ENCODE measurements at places on chromosomes 6 and 20.
A peak's percentile ranks its signal among the peaks of the same experiment; 100 is the strongest.

- DNase-seq = no peak
Observed at GRCh38 chr20:21900431-21900830, 195.0 kb downstream of the PAX1 start.

DNA sequence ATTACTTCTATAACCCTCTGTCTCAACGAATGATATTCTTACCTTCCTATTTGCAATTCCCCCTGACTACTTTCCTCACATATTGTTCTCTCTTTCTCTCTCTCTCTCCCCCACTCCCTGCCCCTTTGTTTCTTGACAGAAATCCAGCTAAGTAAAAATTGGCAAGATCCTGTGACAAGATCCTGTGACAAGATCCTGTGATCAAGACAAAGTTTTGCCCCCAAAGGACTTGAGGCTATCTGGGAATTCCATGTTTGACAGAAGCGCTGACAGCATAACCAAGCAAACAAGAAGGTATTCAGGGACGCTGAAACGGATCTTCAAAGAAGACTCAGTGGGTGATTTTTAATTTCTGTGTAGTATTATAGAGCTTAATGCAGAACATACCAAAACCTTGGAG lies 5.5 kb upstream of the HBS1L start:
- no peak for DNase-seq

DNA sequence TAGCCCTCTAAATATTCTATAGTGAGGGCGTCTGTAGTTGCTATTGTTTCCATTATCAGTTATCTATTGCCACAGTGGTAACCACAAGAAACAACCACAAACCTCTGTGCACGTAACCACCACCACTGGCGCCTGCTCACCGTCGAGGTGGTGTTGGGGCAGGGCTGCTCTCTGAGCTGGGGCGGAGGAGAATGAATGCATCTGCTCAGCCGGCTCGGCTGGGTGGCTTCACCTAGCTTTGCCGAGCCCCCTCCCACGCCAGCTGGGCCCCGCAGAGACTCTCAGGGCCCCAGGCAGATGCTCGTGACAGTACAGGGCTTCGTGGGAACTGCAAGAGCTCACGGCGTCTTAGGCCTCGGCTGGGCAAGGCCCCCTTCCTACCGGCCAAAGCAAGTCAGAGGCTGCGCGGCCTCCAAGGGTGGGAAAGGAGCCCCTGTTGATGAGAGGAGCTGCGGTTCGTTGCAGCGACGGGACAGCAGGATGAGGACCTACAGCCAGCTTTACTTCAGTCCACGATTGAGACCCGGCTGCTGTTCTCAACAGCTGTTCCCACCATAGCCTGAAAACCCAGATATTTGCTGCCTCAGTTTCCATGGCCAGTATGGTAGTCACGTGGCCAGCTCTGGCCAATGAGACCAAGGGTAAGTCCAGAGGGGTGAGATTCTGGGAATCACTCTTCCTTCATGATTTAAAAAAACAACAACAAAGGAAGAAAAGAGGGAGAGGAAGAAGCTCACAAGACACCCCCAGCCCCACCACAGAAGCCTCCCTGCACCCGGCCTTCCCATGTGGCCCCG lies 120.2 kb upstream of the AFDN start:
- no peak for DNase-seq

- no peak for DNase-seq
Observed at GRCh38 chr6:70289299-70289698, 13.6 kb downstream of the COL9A1 start.

GRCh38 chr20:61816606-61817460 lies 248.8 kb downstream of the TAF4 start:
- no peak for DNase-seq

- DNase-seq = no peak
Observed at GRCh38 chr6:114135363-114135971, 164.5 kb upstream of the HDAC2 start.

DNA sequence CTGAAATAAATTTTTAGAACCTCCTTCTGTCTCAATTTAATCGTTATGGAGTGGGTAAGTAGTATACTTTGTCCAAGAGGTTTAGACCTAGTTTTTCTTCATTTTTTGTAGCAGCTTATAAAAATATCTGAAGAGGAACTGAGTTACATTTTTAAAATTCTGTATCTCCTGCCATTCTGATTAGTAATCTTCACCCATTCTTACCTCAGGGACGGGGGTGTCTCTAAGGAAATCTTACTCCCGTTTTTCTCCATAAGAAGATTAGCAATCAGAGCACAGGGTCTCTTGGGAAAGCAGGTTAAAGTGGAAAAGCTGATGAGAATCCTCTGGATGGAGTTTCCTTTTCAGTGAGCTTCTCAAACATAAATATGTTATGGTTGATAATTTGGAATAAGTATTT lies 259.3 kb upstream of the FAM83B start:
- no peak for DNase-seq

DNA sequence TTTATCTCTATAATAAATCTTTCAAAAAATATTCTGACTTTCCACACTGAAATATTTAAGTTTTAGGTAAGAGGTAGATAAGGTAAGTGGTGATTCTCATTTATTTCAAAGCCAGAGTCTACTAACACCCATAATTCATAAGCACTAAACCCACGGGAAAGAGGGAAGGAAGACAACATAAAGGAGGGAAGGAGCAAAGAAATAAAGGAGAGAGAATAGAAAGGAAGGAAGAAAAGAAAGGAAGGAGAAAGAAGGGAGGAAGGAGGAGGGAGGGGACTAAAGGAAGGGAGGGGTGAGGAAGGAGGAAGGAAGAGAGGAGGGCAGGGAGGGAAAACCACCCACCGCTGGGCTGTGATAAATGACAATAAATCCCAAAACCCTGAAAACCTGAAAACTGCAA lies 25.2 kb downstream of the MAP3K5 start:
- no peak for DNase-seq

- no peak for DNase-seq
Observed at GRCh38 chr6:25431975-25432307, 152.8 kb downstream of the CARMIL1 start.

- peak; percentile 35 for DNase-seq
Observed at GRCh38 chr20:22106308-22106938, 401.0 kb downstream of the PAX1 start.

GRCh38 chr6:5173810-5174209 lies 86.9 kb downstream of the LYRM4 start:
- DNase-seq = no peak

- no peak for DNase-seq
Observed at GRCh38 chr20:64160526-64161355, 3.5 kb upstream of the MYT1 start.

DNA sequence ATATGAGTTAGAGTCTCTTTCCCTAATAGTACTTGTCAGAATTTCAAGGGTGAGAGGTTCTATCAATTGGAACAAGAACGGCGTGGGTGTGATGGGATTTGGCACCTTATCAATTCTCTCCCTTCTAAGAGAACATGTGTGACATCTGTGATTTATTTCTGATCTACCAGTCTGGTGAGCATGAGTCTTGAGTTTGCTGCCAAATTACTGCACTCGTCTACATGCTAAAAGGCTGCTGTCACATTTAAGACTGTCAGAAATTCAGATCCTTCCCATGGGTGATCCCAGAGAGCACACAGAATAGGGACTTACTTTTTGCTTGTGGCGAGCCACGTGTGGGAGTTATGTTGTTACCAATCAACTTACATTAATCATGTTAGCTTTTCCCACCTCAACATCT lies 370.2 kb upstream of the SASH1 start:
- DNase-seq = no peak

GRCh38 chr6:34056305-34057108 lies 89.4 kb downstream of the GRM4 start:
- DNase-seq = no peak

DNA sequence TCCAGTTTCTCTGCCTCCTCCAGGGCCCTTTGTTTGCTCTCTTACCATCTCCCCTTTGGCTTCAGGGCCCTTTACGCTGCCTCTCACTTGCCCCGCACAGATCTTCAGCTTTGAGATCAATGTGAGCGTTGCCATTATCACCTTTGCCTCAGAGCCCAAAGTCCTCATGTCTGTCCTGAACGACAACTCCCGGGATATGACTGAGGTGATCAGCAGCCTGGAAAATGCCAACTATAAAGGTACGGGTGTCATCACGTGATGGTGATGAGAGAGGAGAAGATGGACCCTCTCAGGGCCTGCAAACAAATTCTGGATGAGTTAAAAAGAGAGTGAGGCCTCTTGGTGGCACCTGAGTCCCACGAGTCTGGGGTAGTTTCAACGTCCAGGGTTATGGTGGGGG lies 8.3 kb downstream of the C2 start:
- DNase-seq = no peak

DNA sequence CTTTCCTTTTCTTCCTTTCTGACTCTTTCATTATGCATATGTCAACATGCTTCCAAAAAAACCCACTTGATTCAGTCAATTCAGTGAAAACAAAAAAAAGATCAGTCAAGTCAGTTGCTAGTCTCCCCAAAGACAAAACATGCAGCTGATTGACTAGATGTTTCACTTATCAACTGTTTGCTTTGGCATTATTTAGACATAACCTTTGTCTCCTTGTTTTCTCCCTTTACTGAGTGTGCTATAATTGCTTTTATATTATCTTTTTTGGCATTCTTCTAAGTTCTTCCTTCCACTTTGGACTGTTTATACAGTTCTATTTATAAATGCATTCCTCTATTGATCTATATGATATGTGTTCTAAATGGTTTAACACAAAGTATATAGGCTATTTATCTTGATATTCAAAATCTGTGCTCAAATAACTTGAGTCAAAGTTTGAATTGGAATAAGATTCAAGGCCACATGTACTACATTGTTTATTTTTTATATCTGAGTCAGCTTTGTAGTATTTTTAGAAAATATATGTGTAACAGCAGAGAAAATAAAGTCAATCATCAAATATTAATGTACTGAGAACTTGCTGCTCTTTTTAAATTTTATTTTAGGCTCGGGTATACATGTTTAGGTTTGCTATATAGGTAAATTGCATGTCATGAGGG lies 260.5 kb downstream of the CENPW start:
- no peak for DNase-seq

DNA sequence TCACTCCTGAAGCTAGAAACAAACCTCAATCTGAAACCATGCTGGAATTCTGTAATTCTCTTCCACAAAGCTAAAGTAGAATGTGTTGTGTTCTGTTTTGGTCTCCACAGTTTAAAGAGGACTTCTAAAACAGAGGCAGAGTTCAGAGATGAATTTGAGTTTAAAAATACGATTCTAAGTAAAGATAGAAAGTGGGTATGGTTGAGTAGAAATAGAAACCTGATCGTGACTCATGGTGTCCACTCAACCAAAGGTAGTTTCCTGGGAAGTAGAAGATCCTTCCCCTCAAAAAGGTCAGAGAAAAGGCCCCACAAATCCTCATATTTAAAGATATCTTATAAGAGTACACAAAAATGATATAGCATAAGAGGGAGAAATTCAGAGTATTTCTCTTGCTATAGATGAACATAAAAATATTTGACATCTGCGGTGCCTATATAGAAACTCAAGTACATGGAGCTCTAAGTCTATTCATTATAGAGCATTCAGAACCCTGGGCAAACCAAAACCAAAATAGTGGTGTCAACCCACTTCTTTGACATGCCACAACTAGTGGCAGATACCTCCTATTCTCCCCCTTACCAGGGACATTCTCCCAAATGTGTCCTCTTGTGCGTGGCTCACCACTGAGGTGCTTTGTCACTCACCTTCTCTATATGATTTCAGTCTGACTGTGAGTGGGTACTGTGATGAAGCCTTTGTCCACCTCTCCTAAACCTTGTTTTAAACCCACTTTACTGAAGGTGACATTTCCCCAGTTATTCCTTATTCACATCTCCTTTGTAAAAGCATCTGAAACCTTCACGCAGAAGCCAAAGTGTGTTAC lies 84.5 kb downstream of the PLCB1 start:
- DNase-seq = no peak

GRCh38 chr6:147643341-147644200 lies 135.1 kb downstream of the SAMD5 start:
- DNase-seq = no peak

DNA sequence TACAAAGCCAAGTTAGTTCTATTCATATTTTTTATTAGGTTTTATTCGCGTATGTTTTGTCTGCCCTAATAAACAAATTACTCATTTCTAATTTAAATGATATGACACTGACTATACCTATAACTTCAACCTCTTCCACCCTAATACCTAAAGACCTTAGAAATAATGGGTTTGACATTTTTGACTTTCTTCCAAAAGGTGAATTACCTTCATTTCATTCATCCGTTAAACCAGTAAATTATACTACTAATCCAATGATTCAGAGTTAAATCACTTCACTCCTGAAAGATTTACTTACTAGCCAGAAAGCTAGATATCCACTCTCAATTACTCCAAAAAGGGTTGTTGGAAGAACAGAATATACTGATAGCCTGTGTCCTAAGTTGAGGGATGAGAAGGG lies 5.2 kb downstream of the MRPS10 start:
- DNase-seq = no peak

- DNase-seq = no peak
Observed at GRCh38 chr20:48843057-48843806, 15.4 kb upstream of the PREX1 start.

DNA sequence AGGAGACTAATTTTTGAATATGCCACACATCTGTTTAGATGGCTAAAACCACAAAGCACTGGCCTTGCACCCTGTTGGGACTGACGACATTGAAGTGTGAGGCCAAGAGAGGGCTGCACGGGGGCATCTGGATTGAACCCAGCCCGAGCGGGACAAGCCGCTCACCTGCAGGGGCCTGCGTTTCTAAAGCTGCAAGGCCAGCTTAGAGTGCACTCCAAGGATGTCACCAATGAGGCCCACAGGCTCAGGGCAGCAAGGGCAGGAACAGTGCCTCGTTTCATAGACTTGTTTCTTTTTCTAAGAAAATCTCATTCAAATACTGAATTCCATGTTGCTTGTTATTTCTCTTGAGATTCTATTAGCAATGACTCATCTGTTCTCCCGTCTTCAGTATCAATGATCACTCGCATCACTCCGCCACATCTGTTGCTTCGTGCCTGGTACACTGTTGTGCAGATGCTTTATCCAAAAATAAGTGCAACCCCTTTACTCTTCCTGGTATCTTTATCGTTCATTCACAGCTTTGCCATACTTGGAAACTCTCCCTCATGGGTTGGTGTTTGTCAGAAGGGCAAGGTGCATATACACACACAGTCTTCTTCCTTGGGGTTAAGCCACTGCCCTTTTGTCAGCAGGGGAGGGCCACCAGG lies 120.1 kb downstream of the IRF4 start:
- no peak for DNase-seq

DNA sequence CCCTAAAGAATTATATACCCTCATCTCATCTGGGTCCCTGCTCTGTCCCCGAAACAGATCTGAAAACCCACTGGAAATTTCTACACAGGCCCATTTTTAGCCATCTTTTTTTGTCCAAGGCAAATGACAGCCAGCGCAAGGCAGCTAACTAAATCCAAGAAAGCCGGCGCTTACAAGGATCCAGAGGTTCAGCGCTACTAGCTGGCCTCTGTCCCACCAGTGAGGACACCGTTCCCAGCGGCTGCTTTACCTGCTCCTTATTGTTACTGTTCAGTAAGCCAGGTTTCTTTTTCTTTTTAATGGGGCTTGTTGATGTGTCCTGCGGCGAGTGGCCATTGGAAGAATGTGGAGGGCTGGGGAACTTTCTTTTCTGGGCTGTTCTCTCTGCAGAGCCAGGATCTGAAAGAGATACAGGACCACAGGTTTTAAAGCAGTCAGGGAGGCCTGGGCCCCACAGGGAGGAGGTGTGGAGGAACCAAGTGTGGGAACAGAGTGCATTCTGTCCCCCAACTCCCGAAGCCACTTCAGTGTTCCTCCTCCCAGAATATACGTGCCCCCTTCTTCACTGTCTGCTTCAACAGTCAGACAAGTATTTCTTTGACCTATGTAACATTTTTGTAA lies 46.6 kb downstream of the ZMYND8 start:
- no peak for DNase-seq

Data from NCI-H1930 (cell line).